Kidney glomerular epithelial cell (primary cell): ENCODE measurements at places on chromosomes 11 and 22.

DNA sequence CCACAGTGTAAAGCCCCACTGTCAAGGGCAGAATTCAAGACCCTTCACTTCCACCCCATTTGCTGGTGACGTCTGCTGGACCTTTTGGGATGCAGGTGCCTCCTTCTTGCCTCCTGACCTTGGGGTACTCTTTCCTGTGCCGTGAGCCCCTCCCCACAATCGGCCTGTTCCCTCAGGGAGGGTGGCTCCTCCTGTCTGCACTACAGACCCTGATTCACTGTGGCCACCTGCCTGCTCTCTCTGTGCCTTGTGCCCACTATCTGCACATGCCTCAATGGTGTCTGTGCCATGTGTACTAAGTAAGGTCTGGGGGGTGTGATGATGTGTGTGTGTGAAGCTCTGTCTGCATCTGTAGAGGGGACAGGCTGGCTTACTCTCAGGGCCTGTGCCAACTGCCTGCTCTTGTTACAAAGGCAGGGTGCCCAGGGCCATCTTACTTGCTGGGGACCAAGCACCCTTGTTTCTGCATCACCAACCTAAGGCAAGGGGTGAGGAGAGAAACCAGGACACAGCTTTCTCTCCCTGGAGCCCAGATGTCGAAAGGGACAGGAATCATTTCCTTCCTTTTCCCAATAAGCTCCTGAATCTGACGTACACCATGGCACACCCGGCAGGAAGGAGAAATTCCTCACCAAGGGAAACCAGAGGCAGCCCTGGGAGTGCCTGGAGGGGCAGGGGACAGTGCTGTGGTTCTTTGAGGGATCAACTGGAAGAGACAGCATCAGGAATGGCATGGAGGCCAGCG, 3.7 kb downstream of the PPM1F start:
- DNase-seq, result no peak

DNA sequence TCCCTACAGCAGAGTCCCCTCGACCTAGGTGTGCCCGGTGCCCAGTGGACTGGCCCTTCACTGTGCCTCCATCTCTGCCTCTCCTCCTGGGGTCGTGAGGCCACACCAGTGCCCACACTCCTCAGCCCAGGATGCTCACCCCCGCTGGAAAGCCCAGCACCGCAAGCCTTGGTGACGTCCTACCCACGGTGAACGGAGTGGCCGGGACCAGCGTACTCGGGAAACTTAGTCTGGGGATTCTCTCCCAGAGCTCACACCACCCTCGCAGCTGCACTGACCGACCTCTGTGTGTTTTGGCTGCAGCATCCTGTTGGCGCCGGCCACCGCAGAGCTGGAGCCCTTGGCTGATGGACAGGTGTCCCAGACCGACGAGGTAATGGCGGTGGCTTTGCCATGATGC, 35.5 kb upstream of the KRTAP5-7 start:
- DNase-seq, result no peak

DNA sequence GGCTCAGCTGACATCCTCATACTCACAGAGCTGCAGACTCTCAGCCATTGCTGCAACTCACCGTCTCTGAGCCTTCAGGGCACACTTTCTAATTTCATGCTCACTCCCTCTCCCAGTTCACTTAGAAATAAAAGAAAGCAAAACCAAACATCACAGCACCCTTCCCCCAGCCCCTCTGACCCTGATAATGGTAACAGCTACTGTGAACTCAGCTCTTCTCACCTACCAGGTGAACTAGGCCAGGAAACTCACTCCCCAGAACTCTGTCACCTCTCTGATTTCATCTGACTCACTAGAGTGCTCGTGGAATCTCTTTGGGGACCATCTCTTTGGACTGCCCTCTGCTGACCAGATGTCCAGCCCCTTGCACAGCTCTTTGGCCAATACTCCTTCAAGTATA, 14.5 kb upstream of the PARVA start:
- no peak for DNase-seq

GRCh38 chr22:29814003-29814402, 24.1 kb downstream of the ASCC2 start:
- DNase-seq, result no peak
